Umbilical cord (tissue), 2 donors: ENCODE measurements at places on chromosomes 16 and 17. TPM values are rescaled to one million over a fixed set of nuclear protein-coding genes. Genes with fewer than 3 reads are reported as not detected.
A peak's percentile ranks its signal among the peaks of the same experiment; 100 is the strongest.

CACNA1H gene
- total RNA-seq = 8.7 TPM

WFIKKN2 gene
- 1.9 TPM for total RNA-seq

ANKS3 gene
- 18.8 TPM for total RNA-seq

KLHL11 gene
- 31.5 TPM for total RNA-seq

GRCh38 chr16:81201267-81201666, 37.2 kb upstream of the BCO1 start:
- no peak for DNase-seq

- DNase-seq = peak; percentile 92
Observed at GRCh38 chr17:35788477-35789368, 6.7 kb downstream of the MMP28 start.

- no peak for DNase-seq
Observed at GRCh38 chr16:10878644-10879501, 1.9 kb downstream of the CIITA start.

DNA sequence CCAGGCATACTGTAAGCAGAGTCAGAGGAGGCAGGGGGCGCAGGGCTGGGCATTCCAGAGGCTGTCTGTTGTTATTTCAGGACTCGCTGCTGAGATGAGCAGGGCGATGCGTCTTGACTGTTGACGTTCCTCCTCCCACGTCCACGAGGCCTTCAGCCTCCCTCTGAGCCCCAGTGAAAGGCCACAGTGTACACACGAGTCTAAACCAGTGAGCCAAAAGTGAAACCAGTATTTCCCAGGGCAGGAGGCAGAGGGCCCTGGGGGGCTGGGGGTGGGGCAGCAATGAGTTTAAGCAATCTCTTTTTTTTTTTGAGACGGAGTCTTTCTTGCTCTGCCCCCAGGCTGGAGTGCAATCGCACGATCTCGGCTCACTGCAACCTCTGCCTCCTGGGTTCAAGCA, 21.5 kb downstream of the SMTNL2 start:
- no peak for DNase-seq

DNA sequence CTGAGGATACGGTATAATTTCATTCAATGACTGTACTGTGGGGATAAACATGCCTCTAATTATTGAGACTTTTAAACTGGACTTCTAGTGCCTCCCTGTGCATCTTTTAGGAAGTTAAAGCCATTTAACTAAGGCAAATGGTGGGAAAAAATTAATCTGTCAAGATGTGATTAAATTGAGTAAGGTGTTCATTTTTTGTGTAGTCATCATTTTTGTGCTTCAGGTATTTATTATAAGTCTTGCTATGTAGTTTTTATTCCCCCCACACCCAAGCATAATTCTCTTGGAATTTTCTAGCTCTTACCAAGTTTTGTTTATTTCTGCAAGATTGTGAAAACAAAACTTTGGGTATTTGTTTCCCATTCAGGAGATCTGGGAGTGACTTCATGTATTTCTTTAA, 10.2 kb downstream of the TAF15 start:
- DNase-seq = no peak
